ENCODE measurements at places on chromosomes 6 and 20.
A peak's percentile ranks its signal among the peaks of the same experiment; 100 is the strongest.

- DNase-seq: no peak
Measured at GRCh38 chr6:149729824-149730223, 11.9 kb upstream of the LATS1 start.

GRCh38 chr6:127076466-127076865 lies 42.0 kb upstream of the RSPO3 start:
- DNase-seq: no peak

DNA sequence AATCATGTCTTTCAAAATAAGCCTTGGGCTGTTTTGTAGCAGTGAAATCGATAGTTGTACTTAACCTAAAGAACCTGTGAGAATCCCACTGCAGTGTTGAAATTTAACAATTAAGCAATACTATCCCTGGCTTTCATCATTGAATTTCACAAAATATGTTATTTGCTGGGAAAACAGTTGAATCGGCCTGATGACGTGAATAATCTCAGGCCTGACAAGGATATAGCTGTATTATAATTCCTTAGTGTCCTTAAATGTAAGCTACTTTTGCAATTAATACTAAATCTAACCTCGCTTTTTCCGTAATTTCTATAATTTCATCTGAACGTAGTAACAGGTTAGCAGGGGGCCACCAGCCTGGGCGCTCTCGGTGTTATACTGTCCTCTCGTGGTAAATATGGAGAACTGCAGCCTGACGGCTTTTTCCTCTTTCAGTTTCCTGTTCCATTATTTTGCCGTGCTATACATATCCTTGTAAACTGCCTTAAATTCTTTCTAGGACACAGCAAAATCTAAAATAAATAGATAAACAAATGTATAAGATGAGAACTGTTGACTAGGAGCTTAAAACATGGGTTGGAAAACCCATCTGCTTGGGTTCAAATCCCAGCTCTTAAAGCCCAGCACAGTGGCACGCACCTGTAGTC lies 24.0 kb downstream of the MTFR2 start:
- DNase-seq: peak; percentile 56

- DNase-seq: no peak
Measured at GRCh38 chr6:116314878-116315277, 35.1 kb upstream of the TSPYL1 start.

DNA sequence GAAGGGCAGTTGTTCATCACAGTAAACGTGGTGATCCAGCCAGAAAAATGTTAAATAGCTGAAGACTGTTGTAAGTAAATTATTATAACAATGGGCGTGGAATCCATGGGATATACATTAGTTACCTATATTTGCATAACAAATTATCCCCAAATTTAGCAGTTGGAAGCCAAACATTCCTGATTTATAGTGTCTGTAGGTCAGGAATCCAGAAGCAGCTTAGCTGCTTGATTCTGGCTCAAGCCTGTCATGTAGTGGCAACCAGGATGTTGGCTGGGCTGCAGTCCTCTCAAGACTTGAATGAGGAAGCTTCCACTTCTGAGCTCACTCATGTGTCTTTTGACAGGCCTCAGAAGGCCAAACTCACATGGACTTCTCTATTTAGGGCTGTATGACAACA lies 6.9 kb upstream of the ADGRB3 start:
- no peak for DNase-seq

- no peak for DNase-seq
Measured at GRCh38 chr6:46583721-46584120, 68.9 kb downstream of the CYP39A1 start.

GRCh38 chr6:131688286-131688685 lies 12.9 kb downstream of the OR2A4 start:
- no peak for DNase-seq

DNA sequence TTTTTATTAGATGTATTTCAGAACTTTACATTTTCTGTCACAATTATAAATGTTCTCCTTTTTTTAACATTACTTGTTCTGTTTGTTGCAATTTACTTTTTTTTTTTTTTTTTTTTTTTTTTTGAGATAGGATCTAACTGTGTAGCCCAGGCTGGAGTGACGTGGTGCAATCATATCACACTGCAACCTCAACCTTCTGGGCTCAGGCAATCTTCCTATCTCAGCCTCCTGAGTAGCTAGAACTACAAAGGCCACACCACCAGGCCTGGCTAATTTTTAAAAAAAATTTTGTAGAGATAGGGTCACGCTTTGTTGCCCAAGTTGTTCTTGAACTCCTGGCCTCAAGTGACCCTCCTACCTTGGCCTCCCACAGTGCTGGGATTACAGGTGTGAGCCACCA lies 15.1 kb upstream of the MBOAT1 start:
- DNase-seq: no peak

DNA sequence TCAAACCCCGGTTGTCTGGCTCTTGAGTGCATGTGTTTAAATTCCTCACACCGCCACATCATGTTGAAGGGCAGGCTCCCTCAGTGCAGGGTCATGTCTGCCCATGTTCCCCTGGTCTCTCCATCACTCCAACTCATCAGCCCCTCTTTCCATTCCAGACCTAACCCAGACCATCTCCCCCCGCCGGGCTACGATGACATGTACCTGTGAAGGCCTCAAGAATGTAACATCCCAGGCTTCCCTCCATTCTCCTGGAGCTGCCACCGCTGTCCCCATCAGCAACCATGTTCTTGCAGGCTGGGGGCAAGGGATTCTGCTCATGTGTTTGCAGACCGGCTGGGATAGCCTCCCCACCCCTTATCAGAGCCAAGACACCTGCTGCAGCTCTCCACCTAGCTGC lies 19.9 kb downstream of the TMEM74B start:
- DNase-seq: no peak

GRCh38 chr6:157454762-157455714 lies 74.0 kb downstream of the ZDHHC14 start:
- no peak for DNase-seq

DNA sequence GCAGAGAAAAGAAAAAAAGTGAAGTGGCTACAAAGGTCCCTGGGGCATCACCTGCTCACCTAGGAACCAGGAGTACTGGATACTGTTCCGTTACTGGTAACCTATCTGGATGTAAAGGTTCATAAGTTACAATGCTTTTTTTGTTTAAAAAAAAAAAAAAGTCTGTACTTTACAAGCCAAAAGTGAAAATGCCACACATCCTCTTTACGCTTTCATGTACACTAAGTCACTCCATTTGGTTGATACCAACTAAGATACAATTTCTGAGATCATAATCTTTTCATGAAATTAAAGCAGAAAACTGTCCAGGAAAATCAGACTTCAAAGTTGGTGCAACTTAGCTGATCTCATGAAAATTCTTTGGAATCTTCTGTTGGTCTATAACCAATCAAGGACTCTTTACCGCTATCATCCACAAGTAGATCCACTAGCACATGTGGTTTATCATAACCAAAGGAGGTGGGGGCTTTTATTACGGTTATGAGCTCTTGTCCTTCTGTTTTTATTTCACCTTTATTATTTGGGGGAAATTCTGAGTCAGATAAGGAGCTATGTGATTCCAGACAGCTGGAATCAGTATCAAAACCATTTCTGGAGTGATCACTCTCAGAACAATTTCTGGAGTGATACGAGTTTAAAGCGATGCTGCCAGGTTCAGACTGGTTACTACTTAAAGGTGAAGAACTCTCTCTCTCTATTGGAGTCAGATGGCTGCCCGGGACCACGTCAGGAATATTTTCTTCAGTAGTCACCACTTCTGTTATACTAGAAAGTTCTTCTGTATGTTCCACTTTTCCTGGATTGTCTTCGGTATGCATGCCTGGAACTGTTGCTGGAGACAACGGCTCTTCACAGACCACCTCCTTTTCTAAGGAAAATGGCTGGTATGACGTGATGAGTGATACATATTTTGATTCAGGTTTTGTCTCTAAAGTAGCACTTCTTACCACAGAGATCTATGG lies 21.2 kb downstream of the IFNGR1 start:
- no peak for DNase-seq

GRCh38 chr20:63190828-63191227 lies 25.1 kb downstream of the YTHDF1 start:
- no peak for DNase-seq
